COR-L47 (cell line): ENCODE measurements at places on chromosomes 7 and 10.
A peak's percentile ranks its signal among the peaks of the same experiment; 100 is the strongest.

DNA sequence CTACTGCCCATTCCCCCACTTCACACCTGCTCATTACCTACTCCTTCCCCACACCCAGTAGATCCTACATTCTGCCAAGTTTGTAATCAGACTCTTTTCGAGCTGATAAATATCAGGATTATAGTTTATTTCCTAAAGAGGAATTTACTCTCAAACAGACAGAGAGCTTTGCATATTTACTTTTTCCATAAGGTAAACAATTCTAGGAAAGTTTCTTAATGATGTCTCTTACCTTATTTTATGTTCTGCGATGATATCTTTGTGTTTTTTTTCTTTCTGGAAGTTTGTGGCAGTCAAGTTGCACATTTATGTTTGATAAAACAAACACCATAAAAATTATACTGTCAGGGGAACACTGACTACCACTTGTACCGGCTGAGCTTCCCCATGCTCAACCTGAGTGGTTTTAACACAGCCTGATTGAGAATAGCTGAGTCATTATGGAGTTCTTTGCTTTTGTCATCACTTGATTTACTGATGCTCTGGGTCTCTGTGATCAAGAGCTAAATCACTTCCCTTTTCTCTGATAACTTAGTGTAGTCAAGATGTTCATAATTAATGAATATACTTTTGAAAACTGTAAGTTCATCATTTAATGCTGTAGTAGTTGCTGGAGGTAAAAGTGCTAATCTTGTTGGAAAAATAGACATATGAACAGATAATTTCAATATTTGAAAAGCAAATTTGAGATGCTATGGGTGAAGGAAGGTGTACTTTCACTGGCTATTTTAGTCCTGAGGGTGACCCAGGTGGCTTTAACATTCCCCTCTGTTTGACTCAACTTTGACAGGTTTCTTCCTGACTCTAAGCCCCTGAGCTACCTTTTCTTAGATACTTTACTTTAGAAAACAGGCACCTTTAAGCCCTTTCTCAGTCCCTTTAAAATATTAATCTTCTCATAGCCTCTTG is 1034.5 kb upstream of the LRRTM3 start:
- DNase-seq: peak; percentile 1

DNA sequence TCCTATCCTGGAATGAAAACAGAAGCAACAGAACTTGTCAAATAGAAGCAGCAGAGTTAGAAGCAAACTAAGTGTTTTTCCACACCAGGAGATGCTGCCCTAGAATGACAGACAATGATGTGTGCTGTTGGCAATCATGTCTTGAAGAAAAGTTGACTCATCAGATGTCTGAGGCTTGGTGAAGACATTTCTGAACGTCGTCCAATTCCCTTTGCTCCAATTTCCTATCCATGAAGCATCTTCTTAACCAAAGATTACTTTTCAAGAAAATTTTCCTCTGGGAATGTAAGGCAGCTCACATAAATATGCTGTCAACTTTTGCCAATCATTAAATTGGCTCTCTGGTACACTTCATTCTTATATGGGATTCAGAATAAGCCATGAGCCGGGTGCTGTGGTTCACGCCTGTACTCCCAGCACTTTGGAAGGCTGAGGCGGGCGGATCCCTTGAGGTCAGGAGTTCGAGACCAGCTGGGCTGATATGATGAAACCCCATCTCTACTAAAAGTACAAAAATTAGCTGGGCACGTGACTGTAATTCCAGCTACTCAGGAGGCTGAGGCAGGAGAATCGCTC is 34.6 kb downstream of the MALSU1 start:
- no peak for DNase-seq

DNA sequence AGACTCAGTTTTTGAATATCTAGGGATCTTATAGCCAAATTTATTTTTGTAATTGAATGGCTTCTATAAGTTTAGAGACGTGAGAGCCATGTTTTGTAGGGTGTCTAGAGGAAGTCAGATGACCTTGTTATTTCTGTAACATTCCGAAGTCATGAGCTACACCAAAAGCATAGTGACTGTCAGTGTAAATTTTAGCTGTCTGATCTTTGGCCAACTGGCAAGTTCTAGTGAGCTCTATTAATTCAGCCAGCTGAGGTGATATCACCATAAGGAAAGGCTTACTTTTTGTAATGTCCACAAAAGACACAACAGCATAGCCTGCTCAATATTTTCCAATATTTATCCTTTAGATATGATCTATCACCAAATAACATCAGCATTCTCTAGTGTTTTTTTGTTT is 9.9 kb upstream of the NT5C3A start:
- no peak for DNase-seq

DNA sequence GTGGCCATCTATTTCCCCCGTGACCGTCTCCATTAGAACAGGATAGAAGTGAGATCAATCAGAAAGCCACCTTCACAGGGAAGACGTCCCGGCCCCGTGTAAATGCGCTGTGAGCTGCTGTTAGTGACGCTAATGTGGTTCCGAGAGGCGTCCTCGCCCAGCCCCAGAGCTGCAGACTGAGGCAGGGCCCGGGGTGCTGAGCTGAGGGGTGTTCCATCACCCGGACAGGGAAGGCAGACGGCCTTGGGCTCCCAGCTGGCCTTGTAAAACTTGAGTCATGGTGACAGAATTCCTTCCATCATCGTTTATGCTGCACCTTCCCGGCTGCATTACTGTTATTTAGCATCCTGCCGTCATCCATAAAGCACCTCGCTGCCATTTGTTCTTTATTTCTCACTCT is 195.3 kb upstream of the CTBP2 start:
- no peak for DNase-seq

DNA sequence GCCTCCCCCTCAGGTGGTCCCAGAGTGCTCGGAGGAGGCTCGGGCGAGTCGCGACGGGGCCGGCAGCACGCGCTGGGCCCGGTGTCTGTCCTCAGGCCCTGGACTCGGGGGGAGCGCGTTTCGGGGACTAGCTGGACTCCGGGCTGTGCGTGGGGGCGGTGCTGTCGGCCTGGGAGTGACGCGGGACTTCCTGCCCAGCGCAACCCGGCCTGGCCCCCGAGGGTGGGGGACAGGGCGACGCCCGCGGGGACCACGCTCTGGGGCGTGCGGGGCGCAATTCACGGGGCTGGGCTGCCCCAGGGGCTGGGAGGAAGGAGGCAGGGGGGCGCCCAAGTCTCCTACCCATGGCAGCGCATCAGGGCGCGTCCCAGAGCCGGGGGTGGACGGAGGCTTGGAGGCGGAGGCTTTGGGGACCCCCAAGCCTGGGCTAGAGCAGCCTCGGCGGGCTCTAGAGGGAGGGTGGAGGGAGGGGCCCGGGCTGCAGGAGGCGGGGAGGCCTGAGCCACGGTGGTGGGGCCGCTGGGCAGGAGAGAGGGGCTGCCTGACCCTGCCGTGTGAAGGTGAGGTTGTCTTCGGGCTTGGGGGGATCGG is 2.3 kb upstream of the VENTX start:
- no peak for DNase-seq

- DNase-seq: no peak
Observed at GRCh38 chr7:4959306-4959705, 319 bp upstream of the MMD2 start.

- DNase-seq: no peak
Observed at GRCh38 chr7:76403780-76404494, 5.6 kb downstream of the SSC4D start.

DNA sequence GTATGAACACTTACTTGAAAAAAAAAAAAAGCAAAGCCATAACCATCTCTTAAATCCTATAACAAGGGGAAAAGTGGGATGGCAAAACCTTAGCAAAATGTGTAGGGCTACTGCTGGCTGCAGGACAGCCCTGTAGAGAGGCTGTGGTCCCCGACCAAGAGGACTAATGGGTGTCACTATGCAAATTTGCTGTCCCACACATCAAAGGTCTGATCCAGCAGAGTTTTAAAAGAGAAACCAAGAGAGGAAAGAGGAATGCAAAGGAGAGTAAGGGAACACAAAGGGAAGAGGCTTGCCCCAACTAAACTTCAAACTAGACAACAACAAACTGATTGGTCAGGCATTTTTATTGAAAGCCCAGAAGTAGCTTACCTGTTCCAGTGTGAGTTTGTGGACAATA is 3.1 kb upstream of the ZNRF2 start:
- DNase-seq: no peak

DNA sequence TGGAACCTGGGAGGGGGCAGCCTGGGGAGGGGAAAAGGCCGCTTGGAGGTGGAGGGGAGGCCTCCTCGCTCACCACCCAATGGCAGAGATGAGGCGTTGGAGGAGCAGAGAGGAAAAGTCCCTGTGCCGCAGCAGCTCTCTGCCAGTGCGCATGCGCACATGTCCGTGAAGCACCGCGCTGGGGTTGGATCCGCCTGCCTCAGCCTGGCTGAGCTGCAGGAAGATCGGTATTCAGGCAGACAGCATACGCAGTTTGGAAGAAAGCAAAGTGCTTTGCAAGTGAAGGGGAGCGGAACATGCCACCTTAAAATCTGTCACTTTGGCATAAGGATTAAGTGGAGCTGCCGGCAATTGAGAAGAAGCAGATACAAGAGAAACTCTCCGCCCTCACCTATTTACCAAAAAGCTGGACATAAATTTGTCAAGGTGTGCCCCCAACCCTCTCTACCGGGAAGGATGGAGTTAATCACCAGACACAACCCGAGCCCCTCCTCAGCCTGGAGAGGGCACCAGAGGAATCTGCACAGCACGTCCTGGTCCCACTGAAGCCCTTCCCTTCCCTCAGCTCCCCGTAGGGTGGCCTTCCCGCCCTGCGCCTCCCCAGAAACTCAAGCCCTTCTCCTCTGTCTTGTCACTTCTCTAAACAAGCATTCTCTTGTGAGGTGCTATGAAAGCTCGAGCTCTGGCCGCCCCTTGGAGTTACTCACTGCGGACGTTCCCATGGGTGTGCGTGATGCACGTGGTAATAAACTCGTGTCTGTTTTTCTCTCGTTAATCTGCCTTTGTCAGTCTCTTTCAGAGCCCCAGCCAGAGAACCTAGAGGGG is 32.2 kb upstream of the TMEM72 start:
- no peak for DNase-seq

DNA sequence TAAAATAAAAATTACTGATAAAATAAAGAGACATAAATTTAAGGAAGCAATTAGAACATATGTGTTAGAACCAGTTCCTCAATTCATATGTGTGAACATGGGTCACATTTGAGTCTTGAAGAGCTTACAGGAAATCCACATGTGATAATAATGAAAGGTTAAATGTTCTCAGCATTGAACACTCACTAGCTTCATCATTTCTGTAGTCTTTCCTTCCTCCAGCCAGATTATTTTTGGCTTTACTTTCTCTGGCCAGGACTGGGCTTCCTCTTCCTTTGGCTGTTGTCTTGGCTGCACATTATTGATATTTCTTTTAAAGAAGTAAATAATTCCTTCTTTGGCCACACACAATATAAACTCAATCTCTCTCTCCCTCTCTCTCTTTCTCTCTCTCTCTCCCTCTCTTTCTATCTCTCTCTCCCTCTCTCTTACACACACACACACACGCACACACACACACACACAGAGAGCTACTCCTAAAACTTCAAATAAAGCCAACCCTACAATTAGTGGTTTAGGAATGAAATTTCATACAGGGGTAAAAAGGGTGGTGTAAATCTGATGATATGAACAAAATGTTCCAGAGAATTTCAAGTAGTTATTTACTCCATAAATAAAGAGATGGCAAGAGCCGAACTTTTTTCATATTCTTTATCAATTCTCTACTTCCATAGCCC is 171.2 kb downstream of the REEP3 start:
- DNase-seq: no peak

DNA sequence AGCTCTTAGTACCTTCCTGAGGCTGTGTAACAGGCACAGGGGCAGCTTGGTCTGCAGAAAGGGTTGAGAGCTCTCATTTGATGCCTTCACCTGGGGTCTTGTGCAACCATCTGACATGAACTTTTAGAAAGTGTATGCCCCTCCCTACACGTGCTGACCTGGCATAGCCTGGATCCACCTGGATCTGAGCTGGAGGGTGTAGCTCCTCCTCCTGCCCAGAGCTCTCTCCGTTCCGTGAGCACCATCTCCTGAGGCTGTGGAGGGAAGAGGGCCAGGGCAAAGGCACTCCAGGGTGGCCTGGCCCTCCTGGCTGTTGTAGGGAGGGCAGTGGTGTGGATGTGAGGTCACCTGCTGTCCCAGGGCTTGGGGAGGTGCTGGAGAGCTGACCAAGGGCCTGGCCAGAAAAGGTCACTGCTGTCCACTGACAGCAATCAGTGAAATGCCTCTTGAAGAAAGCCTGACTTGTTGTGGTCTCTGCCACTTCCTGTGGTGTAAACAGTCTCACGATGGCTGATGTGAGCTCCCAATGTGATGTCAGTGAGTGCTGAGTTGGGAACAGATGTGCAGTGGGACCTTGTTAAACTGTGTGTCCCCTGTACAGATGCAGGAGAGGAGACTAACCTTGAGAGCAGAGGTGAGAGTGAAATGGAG is 23.0 kb downstream of the AMZ1 start:
- no peak for DNase-seq

- DNase-seq: no peak
Observed at GRCh38 chr7:90708841-90709317, 112.8 kb downstream of the CDK14 start.

DNA sequence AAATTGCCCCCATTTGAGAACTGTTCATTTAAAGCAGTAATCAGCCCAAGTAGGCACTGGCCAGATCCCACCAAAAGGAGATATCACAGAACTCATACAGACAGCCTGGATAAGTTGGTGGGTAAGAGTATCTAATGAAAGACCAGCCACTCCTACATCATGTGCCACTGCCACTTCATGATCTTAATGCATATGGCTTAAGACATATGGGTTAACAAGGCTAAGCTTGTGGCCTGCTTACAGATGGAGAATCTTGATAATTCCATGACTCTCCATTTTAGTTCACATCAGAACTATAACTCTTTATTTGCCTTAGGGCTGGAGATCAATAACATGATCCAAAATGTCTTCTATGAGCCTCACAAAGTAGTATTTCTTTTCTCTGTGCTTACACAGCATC is 6.8 kb upstream of the IFIT1B start:
- DNase-seq: no peak

DNA sequence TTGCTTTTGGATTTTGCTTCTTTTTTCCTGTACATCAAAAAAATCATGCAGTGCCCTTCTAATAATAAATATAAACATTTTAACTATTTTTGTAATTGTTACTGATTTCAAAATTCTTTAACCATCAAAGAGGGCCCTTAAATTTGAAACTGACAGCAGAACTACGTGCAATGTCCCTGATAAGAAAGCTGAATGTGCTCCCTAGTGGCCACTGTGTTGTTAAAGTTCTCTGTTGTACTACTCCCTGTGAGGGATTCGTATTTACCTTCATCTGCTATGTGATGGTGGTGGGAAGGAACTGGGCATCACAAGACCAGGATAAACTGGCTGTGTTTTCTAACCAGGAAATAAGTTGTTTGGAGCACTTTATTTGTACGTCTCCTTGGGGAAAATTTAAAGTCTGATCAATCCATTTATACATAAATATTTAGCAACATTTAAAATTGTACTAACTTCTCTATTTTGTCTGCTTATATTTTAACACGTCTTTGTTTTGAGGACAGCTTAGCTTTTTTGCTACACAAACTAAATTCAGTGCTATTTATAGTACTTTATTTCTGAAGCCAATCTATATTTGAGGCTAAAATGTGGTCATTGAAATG is 322.4 kb downstream of the HGF start:
- peak; percentile 46 for DNase-seq
